ENCODE measurements at places on chromosomes 1 and 21.
A peak's percentile ranks its signal among the peaks of the same experiment; 100 is the strongest.

DNA sequence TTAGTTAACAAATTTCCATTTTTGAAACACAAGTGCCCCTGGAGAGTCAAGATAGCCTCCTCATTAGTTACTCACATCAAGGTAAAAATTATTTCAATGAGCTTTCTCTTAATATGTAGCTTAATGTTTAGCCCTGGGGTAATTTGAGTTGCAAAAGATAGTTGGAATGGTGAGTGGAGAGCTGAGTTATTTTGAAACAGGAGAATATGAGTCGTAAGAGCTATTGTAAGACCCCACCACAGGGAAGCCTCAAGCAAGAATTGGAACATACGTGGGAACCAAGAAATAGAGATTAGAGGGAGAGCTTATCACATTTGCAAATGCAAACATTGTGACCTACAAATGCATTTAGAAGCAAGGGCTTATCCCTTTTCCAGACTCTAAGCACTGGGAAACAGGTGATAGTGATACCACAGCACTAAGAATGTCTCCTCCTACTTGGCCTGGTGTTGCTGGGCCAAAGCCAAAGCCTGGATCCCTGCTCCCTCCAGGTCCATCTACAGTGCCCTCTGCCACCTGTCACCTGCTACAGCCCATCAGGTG lies 635.1 kb downstream of the PTPRC start:
- DNase-seq, result no peak

DNA sequence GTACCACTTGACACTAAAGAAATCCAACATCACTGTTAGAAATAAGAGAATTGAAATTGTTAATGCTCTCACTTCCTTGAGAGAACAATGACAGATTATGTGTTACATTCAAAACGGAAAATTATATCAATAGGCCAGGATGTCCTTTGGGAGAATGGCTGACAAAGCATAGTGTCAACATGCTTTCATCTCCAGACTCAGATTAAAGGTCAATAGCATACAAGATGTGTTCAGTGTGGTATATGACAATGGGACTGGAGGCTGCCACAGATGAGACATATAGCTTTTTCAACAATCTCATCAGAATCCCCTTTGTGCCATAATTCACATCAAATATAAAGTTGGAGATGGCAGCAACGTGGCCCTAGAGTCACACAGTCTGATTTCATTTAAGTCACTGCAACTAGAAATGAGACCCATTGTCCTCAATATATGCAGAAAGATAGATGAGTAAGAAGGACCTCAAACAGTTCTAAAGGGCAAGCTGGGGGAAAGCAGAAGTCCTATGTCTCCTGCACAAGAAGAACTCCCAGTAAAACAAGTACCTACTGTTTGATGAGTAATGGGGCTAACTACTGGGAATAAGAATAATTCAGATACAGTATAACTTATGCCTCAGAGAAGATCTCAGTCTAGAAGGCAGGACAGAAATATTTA lies 327.9 kb downstream of the TTLL7 start:
- DNase-seq, result no peak

DNA sequence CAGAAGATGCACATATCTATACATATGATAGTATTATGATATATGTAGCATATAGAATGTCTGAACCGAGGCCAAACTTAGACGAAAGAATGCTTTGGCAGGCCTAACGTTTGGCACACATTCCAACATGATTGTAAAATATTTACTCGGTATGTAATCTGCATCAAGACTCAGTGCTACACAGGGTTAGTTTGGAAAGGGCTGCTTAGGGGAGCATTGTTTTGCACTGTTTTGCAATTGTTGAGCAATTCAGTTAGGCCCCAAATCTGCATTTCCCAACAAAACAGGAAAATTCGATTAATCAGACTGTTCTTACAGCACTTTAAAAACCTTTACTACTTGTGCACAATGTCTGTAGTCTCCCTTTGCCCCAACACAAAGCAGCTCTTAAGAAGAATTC lies 216.0 kb upstream of the NEGR1 start:
- no peak for DNase-seq

DNA sequence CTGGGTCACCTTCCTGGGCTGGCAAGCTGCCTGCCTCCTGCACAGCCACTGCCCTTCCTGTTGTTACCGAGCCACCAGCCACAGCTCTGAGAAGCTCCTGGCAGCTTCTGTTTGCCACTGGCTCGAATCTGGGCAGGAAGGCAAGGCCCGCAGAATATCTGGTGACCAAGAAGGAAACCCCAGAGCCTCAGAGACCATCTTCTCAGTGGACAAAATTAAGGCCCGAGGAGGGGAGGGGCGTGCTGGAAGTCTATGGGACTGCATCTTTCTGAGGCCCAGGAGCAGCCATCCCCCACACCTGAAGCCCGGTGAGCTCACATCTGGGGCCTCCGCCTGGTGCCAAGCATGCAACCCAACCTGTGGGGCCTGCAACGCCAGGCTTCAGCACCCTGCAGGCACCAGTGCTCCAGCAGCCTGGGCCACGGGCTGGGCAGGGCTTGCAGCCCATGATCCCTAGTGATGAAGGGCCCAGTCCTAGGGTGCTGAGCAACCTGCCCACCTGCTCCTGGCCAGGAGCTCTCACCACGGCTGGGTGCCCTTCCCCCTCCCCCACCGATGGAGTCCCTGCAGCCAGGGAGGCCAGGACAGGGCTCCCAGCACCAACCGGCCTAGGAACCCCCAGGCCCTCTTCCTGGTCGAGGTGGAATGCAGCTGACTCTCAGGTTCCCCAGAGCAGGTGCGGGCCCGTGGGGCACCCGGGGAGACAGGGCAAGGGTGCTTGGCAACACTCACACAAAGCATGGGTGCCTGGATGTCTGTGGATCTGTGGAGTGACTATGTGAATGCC lies 879 bp downstream of the CPTP start:
- no peak for DNase-seq

DNA sequence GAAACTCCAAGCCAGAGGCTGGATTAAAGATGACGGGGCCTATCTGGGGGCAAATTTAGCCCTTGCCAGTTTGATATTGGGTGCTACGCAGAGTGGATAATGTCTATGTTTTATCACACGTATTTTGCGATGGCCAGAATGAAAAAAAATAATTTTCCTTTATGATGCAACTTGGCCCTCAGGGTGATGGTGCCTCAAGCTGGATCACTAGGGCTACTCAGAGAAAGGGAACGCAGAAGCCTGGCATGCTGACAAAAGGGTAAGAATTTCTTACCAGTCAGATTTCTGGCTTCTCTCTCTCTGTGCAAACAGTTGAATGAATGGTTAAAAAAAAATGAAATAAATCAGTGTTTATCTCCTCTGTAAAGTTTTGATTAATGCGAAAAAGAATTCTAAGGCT lies 32.6 kb upstream of the NEK2 start:
- DNase-seq, result no peak

GRCh38 chr1:222339376-222339947 lies 208.4 kb downstream of the HHIPL2 start:
- no peak for DNase-seq

- no peak for DNase-seq
Observed at GRCh38 chr1:26221094-26221493, 12.9 kb upstream of the CEP85 start.

DNA sequence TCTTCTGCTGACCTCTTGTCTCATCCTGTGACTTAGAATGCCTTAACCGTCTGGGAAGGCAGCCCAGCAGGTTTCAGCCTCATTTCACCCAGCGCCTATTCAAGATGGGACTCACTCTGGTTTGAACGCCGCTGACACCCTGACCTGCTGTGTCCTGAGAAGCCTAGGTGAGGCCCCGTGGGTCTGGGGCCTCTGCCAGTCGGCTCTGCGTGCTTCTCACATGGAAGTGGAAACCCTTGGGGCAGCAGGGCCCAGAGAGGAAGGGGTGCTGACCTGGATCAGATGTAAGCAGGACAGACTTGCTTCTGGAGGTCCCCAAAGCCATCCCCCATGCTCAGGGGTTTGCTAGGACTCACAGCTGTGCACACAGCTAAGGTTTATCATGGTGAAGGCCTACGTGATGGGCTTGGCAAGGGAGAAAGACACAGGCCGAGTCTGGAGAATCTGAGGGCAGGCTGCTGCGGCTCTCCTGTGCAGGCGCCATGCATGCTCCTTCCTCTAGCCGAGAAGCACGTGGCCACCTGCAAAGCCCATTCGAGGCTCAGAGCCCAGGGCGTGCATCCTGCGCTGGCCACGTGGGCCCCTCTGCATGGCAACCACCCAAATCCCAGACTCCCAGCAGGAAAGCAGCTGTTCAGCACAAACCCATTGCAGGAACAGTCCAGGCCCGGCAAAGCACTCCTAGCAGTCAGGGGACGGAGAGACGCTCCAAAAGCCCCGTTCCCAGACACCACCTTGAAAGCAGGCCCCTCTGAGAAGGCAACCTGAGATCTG lies 3.8 kb downstream of the TRPM2 start:
- no peak for DNase-seq

GRCh38 chr1:208787219-208787618 lies 543.0 kb upstream of the PLXNA2 start:
- peak; percentile 13 for DNase-seq

DNA sequence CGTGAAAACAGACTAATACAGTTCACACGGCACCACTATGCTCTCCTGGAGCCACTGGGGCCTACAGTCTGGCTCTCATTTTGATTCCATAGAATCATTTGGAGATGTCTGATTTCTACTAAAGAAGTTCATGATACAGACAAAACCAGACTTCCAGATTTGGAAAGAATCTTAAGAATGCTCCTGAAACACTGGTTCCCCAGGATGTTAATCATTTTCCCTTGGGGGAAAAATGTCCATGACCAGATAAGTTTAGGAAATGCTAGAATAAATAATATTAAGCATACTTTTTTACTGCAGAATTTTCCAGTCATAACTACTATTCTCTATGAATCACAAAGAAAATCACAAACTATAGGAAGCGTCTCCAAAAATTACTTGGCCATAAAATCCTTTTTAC lies 63.0 kb upstream of the RGS7 start:
- DNase-seq, result no peak

GRCh38 chr1:168734946-168735345 lies 5.9 kb upstream of the DPT start:
- DNase-seq, result no peak

DNA sequence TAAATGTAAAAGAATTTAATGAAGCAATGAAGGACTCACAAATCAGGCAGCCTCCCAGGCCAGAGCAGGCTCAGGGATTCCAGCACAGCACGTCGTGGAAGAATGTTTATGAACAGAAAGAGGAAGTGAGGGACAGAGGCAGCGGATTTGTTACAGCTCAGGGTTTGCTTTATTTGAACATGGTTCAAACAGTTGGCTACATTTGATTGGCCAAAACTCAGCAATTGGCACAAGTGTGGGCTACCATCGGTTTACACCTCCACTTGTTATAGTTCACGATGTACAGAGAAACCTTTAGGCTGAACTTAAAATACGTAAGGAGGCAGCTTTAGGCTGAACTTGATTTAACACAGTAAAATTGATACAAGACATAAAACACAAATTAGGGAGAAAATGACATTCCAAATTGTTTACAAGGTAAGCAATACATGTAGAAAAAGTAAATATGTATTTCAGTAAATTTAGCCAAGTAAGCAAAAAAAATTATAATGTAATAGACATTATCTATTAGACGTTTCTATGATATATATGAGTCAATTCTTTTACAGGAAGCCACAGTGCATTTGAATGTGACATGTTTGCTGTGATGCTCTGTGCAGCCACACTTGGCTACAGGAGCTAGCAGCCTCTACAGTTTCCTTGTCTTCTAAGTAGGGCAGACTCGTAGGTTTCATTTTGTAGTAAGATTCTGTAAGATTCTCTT lies 126.5 kb downstream of the ADSS2 start:
- DNase-seq, result no peak

DNA sequence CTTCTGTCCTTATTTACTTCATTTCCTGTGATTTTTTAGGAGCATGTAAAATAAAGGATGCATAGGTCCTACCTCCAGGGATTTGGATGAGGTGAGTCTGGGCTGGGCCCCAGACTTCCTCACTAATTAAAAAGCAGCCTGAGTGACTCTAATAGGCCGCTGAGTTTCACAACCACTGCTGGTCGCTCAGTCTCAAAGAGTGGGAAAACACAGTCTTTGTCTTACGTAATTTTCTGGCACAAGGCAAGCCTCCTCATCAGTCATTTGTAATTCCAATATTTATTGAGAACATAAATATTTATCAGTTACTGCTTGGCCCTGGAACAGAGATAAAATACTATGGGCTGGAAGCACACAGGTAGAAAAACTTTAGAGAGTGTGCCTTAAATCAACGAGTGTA lies 195.4 kb upstream of the RUNX1 start:
- no peak for DNase-seq

GRCh38 chr1:222117809-222118208 lies 375.9 kb upstream of the DUSP10 start:
- no peak for DNase-seq

DNA sequence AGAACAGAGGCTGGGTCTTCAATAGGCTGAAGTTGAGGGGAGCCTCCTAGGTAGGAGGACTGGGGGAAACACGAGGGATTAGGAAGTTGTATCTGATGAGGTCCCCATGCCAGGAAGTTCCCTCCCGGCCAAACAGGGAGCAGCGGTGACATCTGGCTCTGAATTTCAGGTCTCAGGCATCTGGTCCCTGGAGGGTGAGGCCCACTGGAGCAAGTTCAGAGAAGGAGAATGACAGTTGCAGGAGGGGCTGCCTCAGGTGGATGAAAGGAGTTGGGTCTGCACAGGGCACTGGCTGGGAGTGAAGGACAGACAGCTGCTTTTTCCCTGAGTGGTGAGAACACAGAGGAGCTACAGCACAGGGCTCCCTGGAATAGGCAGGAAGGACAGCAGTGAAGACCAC lies 9.1 kb downstream of the TMEM9 start:
- no peak for DNase-seq

- DNase-seq, result no peak
Observed at GRCh38 chr21:21204366-21204996, 206.3 kb downstream of the NCAM2 start.

DNA sequence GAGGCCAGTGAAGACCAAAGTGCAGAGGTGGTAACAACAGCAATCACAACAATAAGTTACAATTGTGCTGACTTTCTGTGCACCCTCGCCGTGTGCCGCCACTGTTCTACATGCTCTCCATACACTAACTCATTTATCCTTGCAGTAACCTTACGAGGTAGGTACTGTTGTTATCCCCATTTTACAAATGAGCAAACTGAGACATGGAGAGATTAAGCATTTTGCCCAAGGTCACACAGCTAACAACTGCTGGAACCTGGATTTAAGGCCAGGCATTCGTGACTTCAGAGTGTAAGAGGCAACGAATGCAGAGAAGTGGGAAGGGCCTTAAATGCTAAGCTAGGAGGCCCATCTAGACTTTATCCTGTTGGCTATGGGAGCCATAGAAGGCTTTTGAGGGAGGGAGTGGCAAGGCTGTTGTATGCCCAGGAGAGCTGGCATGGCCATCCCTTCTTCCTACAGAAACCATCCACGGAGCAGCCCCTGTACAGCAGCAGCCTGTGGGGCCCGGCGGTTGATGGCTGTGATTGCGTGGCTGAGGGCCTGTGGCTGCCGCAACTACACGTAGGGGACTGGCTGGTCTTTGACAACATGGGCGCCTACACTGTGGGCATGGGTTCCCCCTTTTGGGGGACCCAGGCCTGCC lies 36.6 kb downstream of the AZIN2 start:
- no peak for DNase-seq
